Thoracic aorta (tissue), 2 donors: ENCODE measurements at places on chromosomes 2 and 18. TPM values are rescaled to one million over a fixed set of nuclear protein-coding genes. Genes with fewer than 3 reads are reported as not detected.

GRCh38 chr2:187971893-187972292, 319.8 kb upstream of the GULP1 start:
- DNase-seq = no peak

- no peak for DNase-seq
Observed at GRCh38 chr2:144583381-144583729, 63.4 kb upstream of the ZEB2 start.

DNA sequence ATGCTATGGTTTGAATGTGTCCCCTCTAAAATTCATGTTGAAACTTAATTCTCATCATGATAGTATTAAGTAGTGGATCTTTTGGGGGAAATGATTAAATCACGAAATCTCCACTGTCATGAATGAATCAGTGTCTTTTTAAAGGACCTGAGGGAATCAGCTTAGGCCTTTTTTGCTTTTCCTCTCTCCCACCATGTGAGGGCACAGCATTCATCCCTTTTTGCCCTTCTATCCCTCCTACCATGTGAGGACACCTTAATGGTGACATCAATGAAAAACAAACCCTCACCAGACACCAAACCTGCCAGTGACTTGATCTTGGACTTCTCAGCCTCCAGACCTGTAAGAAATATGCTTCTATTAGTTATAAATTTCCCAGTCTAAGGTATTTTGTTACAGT, 247.1 kb upstream of the UBE2E3 start:
- DNase-seq = no peak

DNA sequence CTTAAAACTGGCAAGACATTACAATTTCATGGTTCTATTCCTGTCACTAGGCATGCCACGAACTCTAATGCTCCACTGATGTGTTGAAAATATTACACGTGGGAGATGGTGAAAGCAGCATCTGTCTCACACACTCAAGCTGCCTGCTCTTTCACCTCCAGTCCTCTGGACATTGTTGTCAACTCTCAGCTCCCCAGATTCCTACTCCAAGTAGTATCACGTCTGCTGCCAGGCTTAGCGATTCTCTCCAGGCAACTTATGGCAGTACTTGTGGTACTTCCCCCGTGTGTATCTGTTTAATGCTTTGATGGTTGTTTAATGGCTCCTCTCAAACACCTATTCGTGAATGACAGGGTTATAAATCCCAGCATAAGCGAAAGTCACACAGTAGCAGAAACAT, 103.8 kb downstream of the TMEFF2 start:
- DNase-seq = no peak

GRCh38 chr2:10777111-10777841, 35.3 kb downstream of the PDIA6 start:
- no peak for DNase-seq

DNA sequence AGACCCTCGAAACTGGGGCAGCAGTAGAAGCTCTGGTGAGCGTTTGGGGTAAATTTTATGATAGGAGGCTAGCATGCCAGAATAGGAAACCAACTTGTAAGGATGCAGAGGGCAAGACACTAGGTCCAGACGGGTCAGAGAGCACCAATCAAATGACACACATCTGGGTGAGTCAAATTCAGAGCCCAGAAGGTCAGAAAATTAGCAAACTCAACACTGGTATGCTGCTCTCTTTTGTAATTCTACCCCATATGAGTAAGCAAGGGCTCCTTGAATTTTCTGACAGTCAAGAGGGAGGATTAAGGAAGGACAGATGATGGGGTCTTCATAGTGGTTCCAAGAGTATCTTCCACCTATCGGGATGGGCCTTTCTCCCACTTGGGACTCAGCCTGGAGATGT, 209.8 kb downstream of the BCL2 start:
- DNase-seq = no peak

GRCh38 chr2:238100821-238101771, 956 bp downstream of the ESPNL start:
- no peak for DNase-seq

GRCh38 chr2:34912084-34912483, 1313.0 kb upstream of the FAM98A start:
- DNase-seq = no peak

GRCh38 chr18:9507565-9508088, 32.3 kb downstream of the RALBP1 start:
- no peak for DNase-seq

- no peak for DNase-seq
Observed at GRCh38 chr2:20584399-20585358, 66.2 kb downstream of the HS1BP3 start.

- DNase-seq = no peak
Observed at GRCh38 chr2:240689975-240690374, 1.7 kb upstream of the AQP12A start.

GRCh38 chr2:75606761-75607399, 39.7 kb upstream of the MRPL19 start:
- DNase-seq = no peak

The ZNF892 gene
- total RNA-seq = 22.9 TPM

The SLC40A1 gene
- 76.5 TPM for total RNA-seq

The TNFAIP6 gene
- 12.0 TPM for total RNA-seq
